Fibroblast of the conjunctiva (primary cell): ENCODE measurements at places on chromosomes 6 and 20.
A peak's percentile ranks its signal among the peaks of the same experiment; 100 is the strongest.

- no peak for DNase-seq
Measured at GRCh38 chr20:46222521-46223007, 85.7 kb downstream of the CDH22 start.

GRCh38 chr6:29705389-29706231 is 17.6 kb upstream of the HLA-F start:
- peak; percentile 13 for DNase-seq

GRCh38 chr20:32285621-32286371 is 8.3 kb downstream of the KIF3B start:
- DNase-seq: peak; percentile 8

GRCh38 chr6:37543361-37543760 is 43.7 kb upstream of the CCDC167 start:
- DNase-seq: no peak

DNA sequence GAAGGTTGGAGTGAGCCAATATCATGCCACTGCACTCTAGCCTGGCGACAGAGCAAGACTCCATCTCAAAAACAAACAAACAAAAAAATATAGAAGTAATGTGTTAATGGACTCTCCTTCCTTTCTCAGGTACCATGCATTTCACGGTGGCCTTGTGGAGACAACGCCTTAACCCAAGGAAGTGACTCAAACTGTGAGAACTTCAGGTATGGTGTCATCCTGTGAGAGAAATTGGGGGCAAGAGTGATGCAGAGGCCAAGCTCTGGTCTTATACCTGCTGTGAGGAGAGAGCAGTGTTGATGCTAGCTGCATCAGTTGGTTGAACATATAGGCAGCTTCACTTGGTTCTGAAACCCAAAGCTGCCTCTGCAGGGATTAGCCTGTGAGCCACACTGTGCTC is 6.2 kb downstream of the ITCH start:
- no peak for DNase-seq
